ENCODE measurements at places on chromosomes 1 and 21. TPM values are rescaled to one million over a fixed set of nuclear protein-coding genes. Genes with fewer than 3 reads are reported as not detected.

Gene DCST2
- polyA plus RNA-seq = 0.43 TPM

Gene KCNE2
- 0.80 TPM for polyA plus RNA-seq

DNA sequence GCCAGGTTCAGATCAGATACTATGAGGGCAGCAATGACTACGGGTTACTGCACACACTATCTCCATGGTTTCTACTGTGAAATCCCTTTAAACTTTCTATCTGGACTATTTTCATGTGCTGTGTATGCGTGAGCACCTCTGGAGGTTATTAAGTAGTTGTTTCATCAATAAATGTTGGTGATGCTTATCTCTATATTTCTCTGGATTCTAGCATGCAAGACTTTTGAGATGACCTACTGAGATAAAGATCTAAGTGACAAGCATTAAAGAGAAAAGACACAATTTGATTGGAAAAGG lies 194.0 kb downstream of the NRIP1 start:
- DNase-seq = no peak
- H3K27ac ChIP-seq = no peak overlapping the region
- no peaks in the 10 kb centered on the region for H3K36me3 ChIP-seq

DNA sequence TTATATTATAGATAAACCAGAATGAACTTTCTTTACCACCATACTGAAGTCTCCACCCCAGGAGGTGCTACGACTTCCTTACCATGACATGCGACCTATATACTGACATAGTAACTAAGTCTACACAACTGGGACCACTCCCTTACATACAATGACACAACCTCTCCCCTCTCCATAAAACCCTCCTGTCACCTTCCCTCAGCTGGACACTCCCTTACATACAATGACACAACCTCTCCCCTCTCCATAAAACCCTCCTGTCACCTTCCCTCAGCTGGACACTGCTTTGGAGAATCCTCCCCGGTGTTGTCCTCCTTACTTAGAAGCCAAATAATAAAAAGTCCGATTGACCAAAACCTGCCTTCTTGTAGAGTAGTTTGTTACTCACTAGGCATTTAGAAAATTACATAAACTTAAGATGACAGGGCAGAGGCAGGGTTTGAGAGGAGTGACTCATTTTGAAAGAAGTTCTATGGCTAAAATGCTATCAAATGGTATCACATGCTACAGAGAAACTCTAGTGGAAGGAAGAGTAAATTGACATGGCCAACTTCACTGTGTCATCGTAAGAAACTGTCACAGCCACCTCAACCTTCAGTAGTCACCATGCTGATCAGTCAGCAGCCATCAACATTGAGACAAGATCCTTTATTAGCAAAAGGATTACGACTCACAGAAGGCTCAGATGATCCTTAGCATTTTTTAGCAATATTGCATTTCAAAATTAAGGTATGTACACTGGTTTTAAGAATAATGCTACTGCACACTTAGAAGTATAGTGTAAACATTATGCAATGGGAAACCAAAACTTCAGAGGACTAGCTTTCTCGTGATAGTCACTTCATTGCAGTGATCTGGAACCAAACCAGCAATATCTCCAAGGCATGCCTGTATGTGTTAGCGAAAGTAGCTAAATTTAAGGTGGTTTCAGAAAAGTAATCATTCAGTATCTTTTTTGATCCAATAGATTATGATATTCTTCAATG lies 56.4 kb downstream of the AHCTF1 start:
- H3K4me1 ChIP-seq = no peaks in the 10 kb centered on the region
- no peaks in the 10 kb centered on the region for H3K27me3 ChIP-seq
- H3K4me3 ChIP-seq = no peak overlapping the region

DNA sequence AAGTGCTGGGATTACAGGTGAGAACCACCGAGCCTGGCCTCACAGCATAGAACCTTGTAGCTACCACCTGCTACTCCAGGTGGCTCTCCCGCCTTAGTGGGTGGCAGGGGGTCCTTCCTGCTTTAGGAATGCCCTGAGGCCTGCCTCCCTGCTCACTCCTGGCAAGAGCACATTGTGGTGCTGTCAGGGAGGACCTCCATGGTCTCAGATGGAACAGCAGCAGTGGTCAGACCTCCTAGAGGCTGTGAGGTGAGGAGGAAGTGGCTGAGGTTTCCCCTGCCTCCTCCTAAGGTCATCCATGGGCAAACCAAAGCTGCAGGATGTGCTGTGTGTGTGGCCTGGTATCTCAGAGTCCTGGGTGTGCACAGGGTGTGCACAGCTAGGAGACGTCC lies 6.7 kb downstream of the SOX13 start:
- no peak for DNase-seq
- peak overlapping the region; percentile 87 for H3K27ac ChIP-seq

DNA sequence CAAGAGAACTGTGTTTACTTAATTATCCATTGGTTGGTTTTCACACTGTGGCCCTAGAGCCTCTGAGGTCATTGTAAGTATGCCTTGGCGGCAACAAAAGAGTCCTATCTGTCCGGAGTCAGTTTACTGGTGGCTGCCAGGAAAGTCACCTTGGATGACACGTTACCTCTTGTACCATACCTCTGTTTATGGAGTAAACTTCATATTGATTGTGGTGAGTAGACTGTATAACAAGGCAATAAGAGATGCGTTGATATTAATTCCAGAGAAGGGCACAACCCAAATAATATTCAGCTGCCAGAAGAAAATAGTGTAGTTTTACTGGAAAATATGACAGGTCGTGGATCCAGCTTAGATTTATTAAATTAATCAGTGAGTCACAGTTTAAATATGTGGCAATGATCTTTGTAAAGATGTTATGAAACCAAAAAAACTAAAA lies 20.4 kb upstream of the KIF14 start:
- H3K4me3 ChIP-seq = no peak overlapping the region
- DNase-seq = no peak
- no peak overlapping the region for H3K27ac ChIP-seq
